Activated T-helper 1 cell treated with anti-CD3 and anti-CD28 coated beads, Interleukin-12 subunit alpha, Interleukin-12 subunit beta, Interleukin-2, Interleukin-4 antibody, amounts not matched to agents 30 ng/mL and 10 ng/mL and 1 ng/mL, durations not matched to agents 14 hours and 24 hours and 36 hours (primary cell): ENCODE measurements at places on chromosomes 11 and 22. TPM values are rescaled to one million over a fixed set of nuclear protein-coding genes. Genes with fewer than 3 reads are reported as not detected.

DNA sequence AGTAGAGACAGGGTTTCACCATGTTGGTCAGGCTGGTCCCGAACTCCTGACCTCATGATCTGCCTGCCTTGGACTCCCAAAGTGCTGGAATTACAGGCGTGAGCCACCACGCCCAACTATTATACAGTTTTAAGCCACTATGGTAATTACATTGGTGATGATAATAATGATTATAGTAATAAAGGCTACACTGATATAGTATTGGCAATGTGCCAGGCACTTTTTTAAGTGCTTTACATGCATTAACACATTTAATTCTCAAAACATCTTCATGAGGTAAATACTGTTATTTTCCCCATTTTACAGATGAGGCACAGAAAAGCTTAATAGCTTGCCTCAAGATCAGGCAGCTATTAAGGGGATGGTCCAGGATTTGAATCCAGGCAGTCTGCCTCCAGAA lies 222.5 kb downstream of the SOX6 start:
- no peaks in the 10 kb centered on the region for H3K36me3 ChIP-seq
- H3K27me3 ChIP-seq, result no peaks in the 10 kb centered on the region
- no peaks in the 10 kb centered on the region for H3K4me1 ChIP-seq

DNA sequence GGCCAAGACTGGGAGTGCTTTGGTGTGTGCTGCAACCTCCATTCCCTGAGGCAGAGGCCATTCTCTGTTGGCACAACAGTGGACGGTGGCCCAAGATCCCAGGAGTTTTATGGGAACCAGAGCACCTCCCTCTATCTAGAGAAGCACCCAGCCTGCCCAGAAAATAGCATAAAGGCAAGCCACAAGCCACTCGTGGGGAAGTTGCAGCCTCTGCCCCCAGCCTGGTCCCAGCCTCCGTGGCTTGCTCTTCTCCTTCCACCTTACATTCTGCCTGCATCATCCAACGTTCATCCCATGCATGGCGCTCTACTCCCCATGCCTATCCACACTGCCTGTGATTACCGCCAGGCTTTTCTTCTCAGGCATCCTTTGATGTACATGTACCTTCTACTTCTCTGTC lies 15.8 kb downstream of the IL17RA start:
- H3K36me3 ChIP-seq, result peaks cover 78% of the 10 kb centered on the region
- no peak overlapping the region for H3K4me3 ChIP-seq
- no peaks in the 10 kb centered on the region for H3K27me3 ChIP-seq
- DNase-seq, result no peak
- peak overlapping the region; percentile 76 for H3K27ac ChIP-seq

DNA sequence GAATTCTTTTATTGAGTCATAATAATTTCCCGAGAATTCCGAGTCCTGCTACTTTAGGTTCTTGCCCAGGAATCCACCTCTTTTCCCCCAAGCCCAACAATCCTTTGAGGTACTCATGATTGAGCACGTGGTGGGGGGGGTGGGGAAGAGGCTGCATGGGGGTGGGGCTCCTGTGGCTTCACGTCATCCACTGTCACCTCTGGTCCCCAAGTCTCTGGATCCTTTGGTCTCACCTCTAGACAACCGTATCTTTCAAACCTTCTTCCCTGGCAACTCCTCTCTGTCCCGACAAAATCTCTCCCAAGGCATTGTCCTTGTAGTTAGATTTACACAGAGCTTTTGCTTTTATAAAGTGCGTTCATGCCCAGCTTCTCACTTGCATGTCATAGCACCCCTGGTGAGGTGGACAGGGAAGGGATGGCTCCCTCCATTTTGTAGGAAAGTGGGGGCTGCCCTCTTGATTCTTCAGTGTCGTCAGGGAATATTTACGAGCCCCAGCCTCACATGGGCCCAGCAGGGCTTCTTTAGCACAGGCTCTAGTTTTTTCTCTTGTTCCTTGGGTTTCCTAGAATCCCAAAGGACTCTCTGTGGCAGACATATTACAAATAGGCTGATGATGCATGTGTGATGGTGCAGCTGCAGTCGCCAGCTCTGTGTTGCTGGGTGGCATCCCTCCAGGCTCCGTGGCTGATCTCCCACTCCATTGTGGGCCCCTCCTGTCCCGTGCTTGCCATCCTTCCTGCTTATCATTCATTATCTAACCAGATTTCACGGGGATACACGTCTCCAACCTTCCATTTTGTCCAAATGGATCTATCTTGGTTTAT lies 8.4 kb downstream of the UCP3 start:
- H3K36me3 ChIP-seq, result peaks cover 30% of the 10 kb centered on the region
- peak overlapping the region; percentile 79 for H3K27ac ChIP-seq
- peaks cover 82% of the 10 kb centered on the region for H3K4me1 ChIP-seq
- no peak for DNase-seq
- H3K27me3 ChIP-seq, result no peaks in the 10 kb centered on the region

The OR52E8 gene
- total RNA-seq, result not detected in 2 replicates
